ENCODE measurements at places on chromosomes 6 and 20. TPM values are rescaled to one million over a fixed set of nuclear protein-coding genes. Genes with fewer than 3 reads are reported as not detected.

Gene NFATC2
- 28.0 TPM for total RNA-seq

Gene PRSS16
- total RNA-seq: 1.9 TPM

Gene SLC17A3
- total RNA-seq: not detected

Gene PEX7
- 2.2 TPM for total RNA-seq

Gene BPI
- 3.5 TPM for total RNA-seq

Gene IL17A
- total RNA-seq: not detected

Measured in spleen (tissue), 13 donors.